ENCODE measurements at places on chromosomes 1 and 21.

DNA sequence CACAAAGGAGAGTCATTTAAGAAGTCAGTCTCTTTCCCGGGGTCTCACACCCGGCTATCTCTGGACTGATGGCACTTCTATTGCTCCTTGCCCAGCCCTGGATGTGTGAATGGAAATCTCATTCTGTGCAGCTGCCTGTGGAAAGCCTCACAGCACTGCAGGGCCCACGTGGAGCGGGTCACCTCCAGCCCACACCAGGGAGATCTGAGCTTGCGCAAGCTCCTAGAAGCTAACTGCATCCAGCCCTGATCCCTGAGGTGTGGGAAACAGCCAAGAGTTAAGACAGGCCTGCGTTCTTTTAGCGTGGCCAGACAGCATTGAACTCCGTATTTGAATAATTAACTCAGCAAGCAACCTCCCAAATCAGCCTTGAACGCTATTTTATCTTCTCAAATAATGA lies 150.5 kb downstream of the LRIG2 start:
- DNase-seq, result no peak

GRCh38 chr21:35428489-35428888 lies 379.4 kb upstream of the RUNX1 start:
- no peak for DNase-seq

- DNase-seq, result no peak
These were observed 17.6 kb downstream of the SLC2A1 start for GRCh38 chr1:42940851-42941639.

DNA sequence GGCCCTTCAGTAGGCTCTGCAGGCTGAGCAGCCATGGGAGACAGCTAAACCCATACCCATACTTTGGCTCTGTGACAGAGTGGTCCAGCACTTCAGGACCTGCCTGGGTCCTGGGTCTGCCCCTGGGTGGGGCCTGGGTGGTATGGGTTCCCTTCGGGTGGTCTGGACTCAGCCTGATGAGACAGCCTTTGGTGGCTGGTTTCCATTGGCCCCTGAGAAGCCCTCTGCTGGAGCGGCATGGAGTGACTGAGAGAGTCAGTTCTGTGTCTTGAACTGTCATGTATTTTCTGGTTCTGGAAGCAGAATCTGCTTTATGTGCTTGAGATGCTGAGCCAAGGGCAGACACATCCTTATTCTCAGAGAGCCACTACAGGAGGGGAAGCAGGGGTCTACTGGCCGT lies 31.3 kb upstream of the KCNA2 start:
- DNase-seq, result no peak
